NCI-H1436 (cell line): ENCODE measurements at places on chromosomes 7 and 10.

- DNase-seq, result no peak
These were observed 119.7 kb upstream of the KLF14 start for GRCh38 chr7:130853503-130854279.

GRCh38 chr10:20858292-20859124 is 38.6 kb downstream of the NEBL start:
- DNase-seq, result no peak

GRCh38 chr7:155568842-155569494 is 22.6 kb upstream of the CNPY1 start:
- no peak for DNase-seq

DNA sequence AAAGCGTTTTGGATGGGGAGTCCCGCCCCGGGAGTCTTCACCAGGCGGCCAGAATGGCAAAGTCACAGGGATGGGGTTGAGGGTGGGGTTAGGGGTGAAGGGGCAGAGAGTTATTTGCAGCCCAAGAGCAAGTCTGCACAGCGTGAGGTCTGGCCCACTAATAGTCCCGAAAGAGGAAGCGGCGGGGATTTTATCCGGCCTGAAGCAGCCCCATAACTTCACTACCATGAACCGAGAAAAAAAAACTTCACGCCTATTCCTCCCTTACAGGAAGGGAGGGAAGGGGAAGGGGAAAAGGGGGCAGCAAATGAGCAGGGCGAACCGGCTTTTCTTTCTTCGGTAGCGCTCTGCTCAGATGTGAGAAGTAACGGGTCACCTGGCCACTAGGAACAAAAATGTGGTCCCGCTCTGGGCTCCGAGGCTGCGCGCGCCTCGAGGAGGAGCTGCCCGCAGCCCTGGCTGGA is 712 bp downstream of the ITPRIP start:
- no peak for DNase-seq

GRCh38 chr7:73668886-73669230 is 1.2 kb downstream of the VPS37D start:
- DNase-seq, result no peak
